ENCODE measurements at places on chromosomes 7 and 10. TPM values are rescaled to one million over a fixed set of nuclear protein-coding genes. Genes with fewer than 3 reads are reported as not detected.

The GIMAP2 gene
- total RNA-seq: 0.94 TPM

The GPNMB gene
- total RNA-seq: 2.9 TPM

The WNT8B gene
- not detected for total RNA-seq

The GOLGA7B gene
- 0.46 TPM for total RNA-seq

The WAC gene
- 48.6 TPM for total RNA-seq

The NRP1 gene
- total RNA-seq: 32.4 TPM

Data from hair follicular keratinocyte (primary cell).